ENCODE measurements at places on chromosomes 3 and 15. TPM values are rescaled to one million over a fixed set of nuclear protein-coding genes. Genes with fewer than 3 reads are reported as not detected.

CFAP100 gene
- not detected for total RNA-seq

HRG gene
- total RNA-seq: not detected

C2CD4A gene
- total RNA-seq: 1.3 TPM

GOLGA6L10 gene
- total RNA-seq: 0.79 TPM

BFSP2 gene
- not detected for total RNA-seq

TUSC7 gene
- not detected for total RNA-seq

RSRC1 gene
- total RNA-seq: 39.2 TPM

CSTA gene
- 107 TPM for total RNA-seq

CCDC33 gene
- not detected for total RNA-seq

REC114 gene
- total RNA-seq: not detected

CEMIP gene
- 2.9 TPM for total RNA-seq

CPNE9 gene
- total RNA-seq: not detected

SLC51A gene
- total RNA-seq: 0.26 TPM

STRC gene
- 0.38 TPM for total RNA-seq

FBXO40 gene
- not detected for total RNA-seq

SGO1 gene
- under 0.01 TPM for total RNA-seq

ITIH1 gene
- not detected for total RNA-seq

C15orf61 gene
- total RNA-seq: 1.8 TPM

SLC30A4 gene
- 6.1 TPM for total RNA-seq

DCLK3 gene
- total RNA-seq: not detected

MYZAP gene
- total RNA-seq: 2.4 TPM

ECE2 gene
- total RNA-seq: not detected

GCNT3 gene
- 37.5 TPM for total RNA-seq

SQOR gene
- 310 TPM for total RNA-seq

MEX3B gene
- 0.79 TPM for total RNA-seq

NXPE3 gene
- total RNA-seq: 3.9 TPM

CPLX3 gene
- not detected for total RNA-seq

IL5RA gene
- not detected for total RNA-seq

CCR5 gene
- not detected for total RNA-seq

CD276 gene
- total RNA-seq: 14.5 TPM

OCA2 gene
- total RNA-seq: 0.26 TPM

TMC3 gene
- not detected for total RNA-seq

LRRC15 gene
- not detected for total RNA-seq

CRTC3 gene
- total RNA-seq: 9.2 TPM

CHRM5 gene
- total RNA-seq: not detected

KCNAB1 gene
- total RNA-seq: 0.38 TPM

DISP2 gene
- total RNA-seq: under 0.01 TPM

CERS3 gene
- total RNA-seq: 27.3 TPM

TPRG1 gene
- 1.6 TPM for total RNA-seq

ZPLD1 gene
- total RNA-seq: 2.6 TPM

AHSG gene
- not detected for total RNA-seq

CLEC3B gene
- 0.13 TPM for total RNA-seq

CFAP92 gene
- total RNA-seq: 0.51 TPM

Measured in bronchial epithelial cell (primary cell).